ENCODE measurements at places on chromosomes 3 and 15.

GRCh38 chr3:160921020-160921635 lies 165.1 kb downstream of the PPM1L start:
- no peak for DNase-seq

DNA sequence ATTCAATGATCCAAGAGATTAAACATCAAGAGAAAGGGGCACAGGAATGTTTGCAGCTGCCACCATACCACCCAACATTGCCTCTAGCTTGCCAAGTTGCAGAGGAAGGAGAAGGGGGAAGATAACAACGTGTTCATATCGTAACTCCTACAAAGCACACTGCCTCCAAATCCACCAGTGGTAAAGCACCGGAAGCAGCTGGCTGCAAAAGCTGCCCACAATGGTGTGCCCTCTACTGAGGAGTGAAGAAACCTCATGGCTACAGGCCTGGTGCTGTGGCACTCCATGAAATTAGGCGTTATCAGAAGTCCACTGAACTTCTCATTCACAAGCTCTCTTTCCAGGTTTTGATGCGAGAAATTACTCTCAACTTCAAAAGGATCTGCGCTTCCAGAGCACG lies 263.9 kb upstream of the STT3B start:
- DNase-seq = no peak

- DNase-seq = no peak
Measured at GRCh38 chr15:90701880-90702630, 15.1 kb upstream of the BLM start.

DNA sequence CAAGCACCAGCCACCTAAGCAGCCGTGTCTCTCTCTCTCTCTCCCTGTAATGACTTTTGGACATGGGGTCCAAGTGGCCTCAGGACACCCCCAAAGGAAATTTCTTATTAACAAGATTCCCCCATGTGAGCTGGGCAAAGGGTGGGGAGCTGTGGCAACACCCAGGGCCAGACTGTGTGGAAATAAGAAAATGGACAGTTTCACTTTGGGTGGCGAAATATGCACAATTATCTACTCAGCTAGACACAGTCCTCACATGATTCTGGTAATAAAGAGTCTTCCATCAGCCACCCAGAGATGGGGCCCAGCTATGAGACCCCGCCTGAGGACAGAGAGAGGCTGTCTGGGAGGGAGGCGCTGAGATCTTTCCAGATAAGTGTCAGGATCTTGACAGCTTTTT lies 96.8 kb upstream of the TPM1 start:
- DNase-seq = peak; percentile 27

DNA sequence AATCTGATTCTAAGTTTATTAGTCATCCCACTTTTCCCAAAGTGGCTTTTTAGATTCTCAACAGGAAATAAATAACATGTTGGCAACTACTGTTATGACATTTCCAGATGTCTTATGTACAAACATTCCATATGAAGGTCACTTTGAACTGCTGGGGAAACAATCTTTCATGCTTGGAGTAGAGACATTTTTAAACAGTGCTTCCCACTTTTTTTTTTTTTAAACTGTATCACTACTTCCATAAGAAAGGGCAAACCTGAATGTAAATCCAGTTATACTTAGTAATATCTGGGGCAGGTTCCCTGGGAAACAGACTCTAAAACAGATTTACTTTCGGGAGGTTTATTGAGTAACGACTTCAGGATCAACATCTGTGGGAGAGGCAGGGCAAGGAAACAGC lies 473.8 kb downstream of the TAFA4 start:
- no peak for DNase-seq

DNA sequence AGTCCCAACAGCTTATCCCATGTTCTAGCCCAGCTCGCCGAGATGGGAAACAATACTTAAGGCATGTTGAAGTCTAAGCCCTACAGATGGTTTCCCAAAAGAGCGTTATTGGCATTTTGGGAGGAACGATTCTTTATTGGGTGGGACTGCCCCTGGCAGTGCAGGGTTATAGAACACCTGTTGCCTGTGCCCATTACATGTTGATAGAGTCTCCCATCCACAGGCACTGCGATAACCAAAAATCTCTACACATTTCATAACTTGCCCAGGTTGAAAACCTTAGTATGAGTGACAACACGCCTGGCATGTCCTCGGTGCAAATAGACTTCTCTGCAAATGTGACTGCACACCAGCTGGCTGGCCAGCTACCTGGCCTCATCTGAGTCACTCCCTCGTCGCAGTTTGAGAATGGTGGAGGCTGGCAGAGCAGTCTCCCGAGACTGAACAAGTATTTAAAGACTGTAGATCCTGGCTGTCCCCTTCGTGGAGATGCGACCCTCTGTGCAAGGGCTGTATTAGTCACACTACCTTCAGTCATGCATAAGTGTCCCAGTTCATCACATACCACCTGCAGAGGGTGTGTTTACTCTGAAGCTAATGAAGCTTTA lies 18.7 kb downstream of the ZNF80 start:
- DNase-seq = no peak

DNA sequence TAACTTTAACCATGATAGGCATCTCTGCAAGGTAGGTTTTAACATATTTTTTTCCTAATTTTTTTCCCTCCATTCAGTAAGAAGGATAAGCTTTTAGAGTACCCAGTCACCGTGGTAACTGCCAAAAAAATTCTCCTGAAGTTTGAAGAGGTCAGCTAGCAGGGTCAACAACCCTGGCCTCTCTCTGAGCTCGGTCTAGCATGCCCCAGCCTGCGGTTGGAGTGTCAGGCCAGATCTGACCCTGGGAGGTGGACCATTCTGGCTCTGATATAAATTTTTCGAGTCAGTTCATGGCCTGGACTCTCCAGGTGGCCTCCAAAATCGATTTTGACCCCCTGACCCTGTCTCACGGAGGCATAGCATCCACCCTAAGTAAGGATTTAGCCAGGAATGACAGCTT lies 29.7 kb downstream of the SOX2 start:
- no peak for DNase-seq

DNA sequence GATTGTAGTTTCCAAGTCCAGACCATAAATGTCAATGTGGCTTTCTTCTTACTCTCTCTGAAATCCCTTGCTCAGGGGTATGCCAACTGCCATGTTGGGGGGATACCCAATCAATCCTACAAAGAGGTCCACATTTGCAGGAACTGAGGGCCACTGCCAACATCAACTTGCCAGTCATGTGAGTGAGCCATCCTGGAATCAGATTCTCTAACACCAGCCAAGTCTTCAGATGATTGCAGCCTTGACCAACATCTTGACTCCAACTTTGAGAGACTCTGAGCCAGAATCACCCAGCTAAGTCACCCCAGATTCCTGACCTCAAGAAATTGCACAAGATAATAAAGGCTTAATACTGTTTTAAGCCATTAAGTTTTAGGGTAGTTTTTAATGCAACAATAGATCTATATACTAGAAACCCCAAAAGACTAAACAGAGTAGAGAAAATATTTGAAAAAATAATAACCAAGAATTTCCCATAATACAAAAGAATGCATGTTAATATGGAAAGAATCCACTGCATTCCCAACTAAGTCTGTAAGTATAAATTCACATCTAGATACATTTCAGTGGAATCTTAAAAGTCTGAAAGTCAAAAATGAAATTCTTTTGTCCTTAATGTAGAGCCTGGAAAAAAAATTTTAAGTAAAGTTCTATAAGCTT lies 22.4 kb downstream of the ISG20 start:
- no peak for DNase-seq

GRCh38 chr3:31779514-31779913 lies 201.5 kb downstream of the OSBPL10 start:
- no peak for DNase-seq

DNA sequence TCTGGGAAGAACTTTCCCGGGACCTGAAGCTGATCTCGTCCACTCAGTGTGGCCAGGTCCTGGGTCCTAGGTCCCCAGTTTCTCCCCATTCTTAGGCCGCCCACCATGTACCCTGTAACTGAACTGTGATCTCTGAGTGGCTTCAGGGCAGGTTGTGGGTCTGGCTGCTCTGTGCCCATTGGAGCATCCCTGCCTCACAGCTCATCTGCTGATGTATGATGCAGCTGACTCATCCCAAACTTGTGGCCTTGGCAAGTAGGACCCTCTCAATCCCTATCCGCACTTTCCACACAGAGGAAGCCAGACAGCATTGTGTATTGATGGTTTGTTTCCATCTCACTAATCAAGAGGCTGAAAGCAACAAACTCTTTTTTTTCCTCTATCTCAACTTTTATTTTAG lies 69.1 kb upstream of the XCR1 start:
- no peak for DNase-seq

DNA sequence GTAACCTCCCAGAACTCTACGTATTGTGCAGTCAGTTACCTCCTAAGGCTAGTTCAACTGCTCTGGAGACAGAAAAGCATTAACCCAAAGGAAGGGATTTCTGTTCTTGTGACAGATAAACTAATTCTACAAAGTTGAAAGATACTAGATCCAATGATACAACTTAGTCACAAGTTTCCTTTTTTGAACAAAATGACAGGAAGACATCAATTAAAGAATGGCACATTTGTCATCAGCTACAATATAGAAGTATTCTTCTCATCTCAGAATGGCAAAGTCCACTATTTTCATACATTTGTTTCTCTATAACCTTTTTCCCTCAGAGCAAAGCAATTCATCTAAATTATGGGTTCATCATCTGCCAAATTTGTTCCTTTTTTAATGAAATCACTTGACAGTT lies 43.7 kb downstream of the ISL2 start:
- DNase-seq = no peak

- no peak for DNase-seq
Measured at GRCh38 chr15:49062900-49063299, 16.7 kb upstream of the SECISBP2L start.

DNA sequence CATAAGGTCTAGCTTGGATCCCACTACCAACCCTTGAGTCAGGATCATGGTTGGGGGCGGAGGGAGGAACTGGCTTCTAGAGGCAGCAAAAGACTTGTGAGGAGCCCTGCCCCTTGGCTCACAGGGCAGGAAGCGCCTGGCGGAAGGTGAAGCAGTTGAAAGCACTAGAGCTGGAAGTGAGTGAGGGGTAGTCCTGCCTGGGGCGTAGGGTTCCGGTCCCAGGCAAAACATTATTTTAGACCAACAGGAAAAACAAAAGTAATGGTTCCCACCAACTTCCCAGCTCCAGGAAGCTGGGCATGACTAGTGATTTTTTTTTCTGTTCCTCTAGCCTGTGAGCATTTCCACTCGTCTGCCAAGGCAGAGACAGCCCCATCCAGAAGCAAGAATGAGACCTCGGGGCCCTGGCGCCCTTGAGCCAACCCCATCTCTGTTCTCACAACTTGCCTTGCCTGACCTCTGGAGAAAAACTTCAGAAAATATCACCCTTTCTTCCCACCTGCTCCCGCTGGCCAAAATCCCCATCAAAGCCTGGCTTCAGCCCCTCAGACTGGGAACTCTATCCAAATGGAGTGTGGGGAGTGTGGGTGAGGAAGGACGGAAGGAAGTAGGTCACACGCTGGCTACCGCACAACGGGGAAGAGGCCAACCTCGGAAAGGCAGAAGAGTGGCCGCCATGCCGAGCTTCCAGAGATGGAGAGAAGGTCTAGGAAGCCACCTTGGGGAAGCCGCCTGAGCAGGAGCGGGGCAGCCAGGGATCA lies 57.5 kb downstream of the RBPMS2 start:
- no peak for DNase-seq

DNA sequence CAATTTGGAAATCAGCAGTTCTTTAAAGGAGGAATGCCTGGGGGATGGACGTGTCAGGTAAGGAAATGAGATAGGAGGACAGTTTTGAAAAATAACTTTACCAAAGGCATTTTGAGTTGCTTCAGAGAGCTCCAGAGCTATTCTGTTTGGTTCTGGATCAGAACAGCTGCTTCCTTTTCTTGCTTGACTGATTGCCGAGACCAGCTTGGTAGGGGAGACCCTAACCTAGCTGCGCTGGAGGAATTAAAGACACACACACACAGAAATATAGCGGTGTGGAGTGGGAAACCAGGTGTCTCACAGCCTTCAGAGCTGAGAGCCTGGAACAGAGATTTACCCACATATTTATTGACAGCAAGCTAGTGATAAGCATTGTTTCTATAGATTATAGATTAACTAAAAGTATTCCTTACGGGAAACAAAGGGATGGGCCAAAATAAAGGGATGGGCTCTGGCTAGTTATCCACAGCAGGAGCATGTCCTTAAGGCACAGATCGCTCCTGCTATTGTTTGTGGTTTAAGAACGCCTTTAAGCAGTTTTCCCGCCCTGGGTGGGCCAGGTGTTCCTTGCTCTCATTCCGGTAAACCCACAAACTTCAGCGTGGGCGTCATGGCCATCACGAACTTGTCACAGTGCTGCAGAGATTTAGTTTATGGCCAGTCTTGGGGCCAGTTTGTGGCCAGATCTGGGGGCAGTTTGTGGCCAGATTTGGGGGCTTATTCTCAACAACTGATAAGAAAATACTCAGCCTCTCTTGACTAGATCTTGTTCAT lies 556.0 kb downstream of the ROBO1 start:
- DNase-seq = no peak

DNA sequence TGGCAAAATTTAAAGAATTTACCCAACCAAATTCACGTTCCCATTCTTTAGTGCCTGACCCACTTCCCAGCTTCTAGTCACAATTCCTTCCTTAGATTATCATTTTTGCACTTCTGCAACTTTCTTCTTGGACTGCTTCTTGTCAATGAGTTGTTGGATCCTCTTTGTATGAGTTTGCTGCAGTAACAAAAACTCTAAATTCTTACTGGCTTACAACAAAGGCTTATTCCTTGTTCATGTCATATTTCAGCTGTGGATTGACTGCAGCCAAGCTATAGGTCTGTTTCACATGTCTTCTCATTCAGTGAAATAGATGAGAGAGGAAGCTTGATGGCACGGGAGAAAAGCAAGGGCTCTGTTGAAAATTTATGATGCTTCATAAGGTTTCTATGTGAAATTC lies 50.4 kb upstream of the TGFBR2 start:
- no peak for DNase-seq

- no peak for DNase-seq
Measured at GRCh38 chr15:34240537-34240936, 15.7 kb downstream of the EMC4 start.

GRCh38 chr3:129936757-129937156 lies 37.8 kb upstream of the TRH start:
- DNase-seq = no peak
